T1000 (cell line): ENCODE measurements at places on chromosomes 5 and 9.

DNA sequence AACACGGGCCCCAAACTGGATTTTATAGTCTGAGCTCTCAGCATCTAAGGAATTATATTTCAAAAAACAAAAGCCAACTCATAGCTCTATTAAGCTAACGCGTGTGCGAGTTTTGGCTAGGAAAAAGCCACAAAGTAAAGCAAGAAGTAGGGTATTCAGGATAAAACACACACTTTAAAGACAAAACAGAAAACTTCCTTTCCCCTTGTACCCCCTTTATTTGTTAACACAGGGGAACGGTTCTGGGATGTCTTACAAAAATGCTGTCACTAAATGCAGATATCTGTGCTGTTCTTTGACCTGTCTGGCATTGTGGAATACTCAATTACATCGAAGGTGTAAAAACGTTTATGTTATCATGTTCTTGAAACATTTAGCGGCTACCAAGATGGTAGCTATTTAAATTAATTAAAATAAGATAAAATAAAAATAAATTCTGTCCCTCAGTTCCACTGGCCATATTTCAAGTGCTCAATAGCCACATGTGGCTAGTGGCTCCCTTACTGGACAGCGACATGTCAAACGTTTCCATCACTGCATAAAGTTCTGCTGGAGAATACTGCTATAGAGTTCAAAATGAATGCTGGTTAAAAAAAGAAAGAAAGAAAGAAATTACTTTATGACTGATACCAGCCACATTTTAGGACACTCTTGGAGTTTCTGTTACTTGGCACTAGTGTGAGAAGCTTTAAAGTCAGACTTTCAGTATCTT, 7.2 kb upstream of the MEF2C start:
- DNase-seq: no peak

- DNase-seq: no peak
Observed at GRCh38 chr5:149474198-149474597, 77.0 kb downstream of the CSNK1A1 start.

- DNase-seq: no peak
Observed at GRCh38 chr9:33256236-33256635, 8.3 kb downstream of the BAG1 start.

DNA sequence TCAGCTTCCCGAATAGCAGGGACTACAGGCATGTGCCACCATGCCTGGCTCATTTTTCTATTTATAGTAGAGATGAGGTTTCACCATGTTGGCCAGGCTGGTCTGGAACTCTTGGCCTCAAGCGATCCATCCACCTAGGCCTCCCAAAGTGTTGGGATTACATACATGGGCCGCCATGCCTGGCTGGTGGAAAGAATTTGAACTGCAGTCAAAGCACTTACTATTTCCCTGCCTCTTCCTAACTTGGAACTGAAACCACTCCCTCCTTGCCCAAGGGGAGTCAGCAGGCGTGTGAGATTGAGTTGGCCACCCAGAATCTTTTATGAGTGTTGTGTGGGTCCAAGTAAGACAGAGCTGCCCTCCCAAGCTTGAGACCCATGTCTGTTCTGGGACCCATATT, 86.1 kb upstream of the PTPN3 start:
- DNase-seq: no peak

- DNase-seq: no peak
Observed at GRCh38 chr5:128353441-128354107, 184.5 kb downstream of the FBN2 start.

GRCh38 chr9:108184941-108185340, 670.8 kb downstream of the ACTL7B start:
- no peak for DNase-seq

- no peak for DNase-seq
Observed at GRCh38 chr5:78162253-78162862, 132.1 kb downstream of the AP3B1 start.

GRCh38 chr5:9148242-9148641, 397.6 kb downstream of the SEMA5A start:
- no peak for DNase-seq

DNA sequence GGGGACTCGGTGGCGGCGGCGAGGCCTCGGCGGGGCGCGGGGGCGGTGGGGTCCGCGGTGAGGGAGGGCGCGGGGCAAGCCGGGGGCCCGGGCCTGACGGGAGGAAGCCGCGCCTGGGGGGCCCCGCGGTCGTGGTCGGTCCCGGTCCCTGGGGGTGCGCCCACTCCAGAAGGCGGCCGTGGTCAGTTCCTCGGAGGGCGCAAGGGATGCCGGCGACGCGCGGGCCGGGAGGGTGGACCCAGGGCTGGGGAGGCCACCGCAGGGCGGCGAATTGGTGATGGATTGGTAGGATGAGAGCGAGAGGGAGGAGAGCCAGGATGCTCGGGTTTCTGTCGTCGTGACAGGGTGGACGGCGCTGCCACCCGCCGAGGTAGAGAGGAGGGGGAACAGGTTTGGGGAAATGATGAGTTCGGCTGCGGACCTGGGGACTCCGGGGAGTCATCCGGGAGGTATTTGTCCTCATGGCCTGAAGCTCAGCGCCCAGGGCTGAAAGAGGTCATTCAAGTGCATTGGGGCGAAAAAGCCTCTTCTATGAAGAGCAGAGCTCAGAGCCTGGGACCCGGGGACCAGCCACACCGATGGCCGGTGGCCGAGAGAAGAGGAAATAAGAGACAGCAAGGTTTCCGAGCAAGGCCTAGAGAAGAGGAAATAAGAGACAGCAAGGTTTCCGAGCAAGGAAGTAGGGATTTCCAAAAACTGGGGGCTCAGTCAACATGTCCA, 557 bp downstream of the GNG10 start:
- DNase-seq: peak; percentile 13

GRCh38 chr9:96874947-96875460, 20.7 kb upstream of the ZNF782 start:
- DNase-seq: no peak

- DNase-seq: no peak
Observed at GRCh38 chr5:142540922-142541422, 144.9 kb downstream of the FGF1 start.

DNA sequence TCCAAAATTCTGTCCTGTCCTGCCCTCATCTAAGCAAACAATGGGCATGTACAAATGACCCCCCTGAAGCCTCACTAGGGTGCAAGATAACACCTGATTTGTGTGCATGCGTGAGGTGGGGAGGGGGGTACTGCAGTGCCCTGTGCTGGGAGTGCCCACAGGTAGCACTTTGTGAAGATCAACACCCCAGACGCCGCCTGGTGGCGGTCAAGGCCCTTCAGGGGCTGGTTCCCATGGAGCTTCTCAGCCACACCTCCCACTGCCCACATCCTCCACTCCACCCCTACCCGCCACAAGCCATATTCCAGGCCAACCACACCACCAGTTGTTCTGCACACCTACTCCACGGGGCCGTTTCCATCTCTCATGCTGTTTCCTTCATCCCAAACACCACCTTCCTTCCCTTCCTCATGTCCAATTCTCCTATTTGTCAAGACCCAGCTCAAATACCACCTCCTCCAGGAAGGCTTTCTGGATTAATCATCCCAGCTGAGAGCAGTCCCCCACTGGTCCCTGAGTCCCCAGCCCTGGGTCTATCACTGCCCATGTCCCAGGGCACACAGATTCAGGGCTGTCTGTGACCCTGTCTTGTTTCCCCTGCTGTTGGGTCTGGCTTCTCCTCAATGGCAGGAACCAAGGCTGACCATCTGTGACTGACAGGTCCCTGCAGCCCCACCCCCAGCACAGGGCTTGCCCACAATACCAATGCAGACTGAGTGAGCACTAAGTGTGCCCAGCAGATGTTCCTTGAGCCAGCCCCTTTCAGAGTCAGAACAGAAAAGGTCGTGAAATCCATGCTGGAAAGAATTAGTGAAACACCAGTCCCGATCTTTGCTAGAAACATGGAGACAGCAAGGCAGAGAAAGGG, 178.4 kb downstream of the PAX5 start:
- DNase-seq: no peak

GRCh38 chr5:150454492-150455229, 5.1 kb upstream of the RPS14 start:
- DNase-seq: no peak

DNA sequence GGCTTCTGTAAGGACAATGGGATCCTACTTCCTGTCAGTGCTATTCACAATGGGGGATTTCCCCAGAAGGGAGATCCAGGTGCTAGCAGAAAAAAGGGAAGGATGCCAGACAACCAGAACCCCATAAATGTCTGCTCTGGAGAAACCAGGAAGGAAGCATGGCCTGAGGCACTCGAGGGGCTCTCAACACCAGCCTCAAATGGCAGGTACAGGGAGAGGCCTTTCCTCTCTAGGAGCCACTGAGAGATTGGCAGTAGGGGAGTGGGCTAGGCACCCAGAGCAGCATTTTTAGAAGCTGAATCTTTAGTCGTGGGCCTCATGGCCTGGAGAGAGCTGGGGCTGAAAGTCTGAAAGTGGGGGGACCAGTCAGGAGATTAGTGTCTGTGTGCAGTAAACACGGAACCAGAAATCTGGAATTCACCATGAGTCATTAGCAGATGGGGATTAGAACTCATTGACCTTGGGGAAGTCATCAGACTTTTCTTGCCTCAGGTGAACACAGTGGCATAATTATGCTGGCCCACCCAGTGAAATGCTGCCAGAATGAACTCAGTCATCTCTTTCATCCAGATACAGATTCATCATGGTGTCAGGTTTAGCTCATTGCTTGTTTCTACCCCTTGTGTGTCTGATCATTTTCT, 28.3 kb downstream of the ARHGEF28 start:
- DNase-seq: peak; percentile 19

GRCh38 chr5:40399349-40399748, 280.4 kb upstream of the PTGER4 start:
- DNase-seq: no peak

- no peak for DNase-seq
Observed at GRCh38 chr5:42581845-42582244, 158.6 kb downstream of the GHR start.

DNA sequence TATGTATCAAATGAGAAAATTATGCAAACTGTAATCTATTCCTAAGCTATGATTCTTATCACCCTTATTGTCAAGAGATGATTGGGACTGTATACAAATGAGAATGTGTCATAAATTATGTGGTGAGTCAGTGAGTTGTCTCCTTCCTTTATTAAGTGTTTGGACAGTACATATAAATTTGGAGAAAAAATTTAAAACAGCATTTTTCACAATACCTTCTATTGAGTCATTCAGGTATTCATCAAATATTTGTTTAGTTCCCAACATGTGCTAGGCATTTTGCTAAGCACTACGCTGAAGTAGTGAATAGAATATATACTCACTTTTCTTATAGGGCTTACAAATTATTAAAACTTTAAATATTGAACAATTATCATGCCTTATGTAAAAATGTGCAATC, 36.3 kb upstream of the PTPRD start:
- no peak for DNase-seq

GRCh38 chr5:94632024-94632423, 13.6 kb downstream of the SLF1 start:
- no peak for DNase-seq

GRCh38 chr9:119544492-119544891, 175.3 kb upstream of the BRINP1 start:
- DNase-seq: no peak

- DNase-seq: no peak
Observed at GRCh38 chr9:25584611-25585010, 93.6 kb downstream of the TUSC1 start.

GRCh38 chr9:108100571-108100970, 611.0 kb upstream of the KLF4 start:
- DNase-seq: no peak

- no peak for DNase-seq
Observed at GRCh38 chr5:171420431-171421241, 1.2 kb downstream of the FGF18 start.

DNA sequence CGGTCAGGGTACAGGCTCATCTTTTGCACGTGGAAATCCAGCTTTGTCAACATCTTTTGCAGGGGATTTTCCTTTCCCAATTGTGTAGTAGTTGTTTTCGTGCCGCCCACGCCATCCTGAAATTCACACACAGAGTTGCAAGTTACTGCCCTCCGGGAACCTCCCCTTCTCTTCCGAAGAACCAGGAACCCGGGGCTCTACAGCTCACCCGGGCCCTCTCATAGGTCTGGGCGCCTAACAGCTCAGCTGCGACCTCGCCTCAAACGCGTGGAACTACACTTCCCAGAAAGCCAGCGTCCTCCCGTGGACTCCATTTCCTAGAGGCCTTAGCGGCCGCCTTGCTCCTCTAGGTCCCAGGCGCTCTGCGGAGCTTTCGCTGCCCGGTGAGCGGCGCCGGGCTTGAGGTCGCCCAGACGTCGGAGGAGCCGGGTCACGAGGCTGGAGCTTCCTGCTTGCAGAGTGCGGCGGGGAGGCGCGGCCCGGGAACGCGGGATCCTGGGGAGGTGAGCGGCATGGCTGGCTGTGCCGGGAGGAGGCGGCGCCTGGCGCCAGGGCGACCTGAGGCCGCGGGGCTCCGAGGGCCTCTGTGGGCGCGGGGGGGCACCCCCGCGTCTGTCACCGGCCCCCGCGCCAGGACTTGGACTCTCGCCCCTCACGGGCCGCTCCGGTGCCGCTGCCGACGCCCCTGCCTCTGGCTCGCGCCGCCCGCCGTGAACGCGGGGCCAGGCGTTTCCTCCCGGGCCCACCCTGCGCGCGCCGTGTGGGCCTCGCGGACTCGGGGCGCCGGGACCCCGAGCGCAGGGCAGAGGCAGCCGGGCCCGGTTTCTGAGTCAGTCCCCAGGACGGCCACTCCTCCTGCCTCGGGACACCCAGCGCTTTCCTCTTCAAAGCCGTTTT, at the start of gene ZNF354B:
ZNF354B (plus strand) TSS at position 329 of the 897 bp plus-strand sequence. CDS start 1,095 bp downstream, outside the sequence.
- DNase-seq: peak; percentile 76

- DNase-seq: peak; percentile 76
Observed at GRCh38 chr5:142325725-142326479, 1.1 kb upstream of the SPRY4 start.

DNA sequence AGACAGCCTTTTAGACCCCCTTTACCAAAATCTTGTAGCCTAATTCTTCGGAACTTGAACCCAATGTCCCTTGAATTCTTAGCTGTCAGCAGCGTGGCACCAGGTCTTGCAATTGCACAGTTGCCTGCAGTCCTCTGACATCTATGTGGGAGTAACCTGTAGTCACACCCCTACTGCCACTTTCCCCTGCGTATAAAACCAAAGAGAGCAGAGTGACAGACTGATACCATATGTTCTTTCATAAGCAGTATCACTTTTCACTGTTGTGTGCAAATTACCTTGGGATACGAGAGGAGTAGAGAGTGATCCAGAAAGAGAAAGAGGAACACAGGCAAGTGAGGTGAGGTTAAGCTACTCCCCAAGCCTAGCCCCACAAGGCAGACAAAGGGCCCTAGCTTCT, 364.3 kb upstream of the ADAMTSL1 start:
- no peak for DNase-seq

- DNase-seq: peak; percentile 34
Observed at GRCh38 chr5:39775086-39775796, 350.5 kb upstream of the DAB2 start.
